ENCODE measurements at places on chromosomes 2 and 18. TPM values are rescaled to one million over a fixed set of nuclear protein-coding genes. Genes with fewer than 3 reads are reported as not detected.

The ERCC3 gene
- total RNA-seq: 54.0 TPM

- DNase-seq: no peak
Observed at GRCh38 chr2:207501802-207502576, 27.8 kb upstream of the CREB1 start.

The TRAK2 gene
- total RNA-seq: 16.9 TPM

DNA sequence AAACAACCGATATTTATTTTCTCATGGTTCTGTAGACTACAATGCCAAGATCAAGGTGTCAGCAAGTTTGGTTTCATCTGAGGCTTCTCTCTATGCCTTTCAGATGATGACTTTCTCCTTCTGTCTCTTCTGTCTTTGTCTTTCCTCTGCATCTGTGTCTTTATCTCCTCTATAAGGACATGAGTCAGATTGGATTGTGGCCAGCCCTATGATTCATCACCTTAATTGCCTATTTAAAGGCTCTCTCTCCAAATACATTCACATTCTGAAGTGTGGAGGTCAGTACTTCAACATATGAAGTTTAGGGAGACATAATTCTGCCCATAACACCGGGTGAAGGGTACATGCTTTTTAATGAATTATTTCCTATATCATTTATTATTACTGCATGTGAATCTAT lies 71.2 kb upstream of the CNTNAP5 start:
- no peak for DNase-seq

The TMEM178A gene
- 7.0 TPM for total RNA-seq

Measured in stomach (tissue), 19 donors.